HTR-8/SVneo (cell line): ENCODE measurements at places on chromosomes 6 and 20.

GRCh38 chr20:10622657-10623418 is 51.0 kb downstream of the JAG1 start:
- no peak for DNase-seq

DNA sequence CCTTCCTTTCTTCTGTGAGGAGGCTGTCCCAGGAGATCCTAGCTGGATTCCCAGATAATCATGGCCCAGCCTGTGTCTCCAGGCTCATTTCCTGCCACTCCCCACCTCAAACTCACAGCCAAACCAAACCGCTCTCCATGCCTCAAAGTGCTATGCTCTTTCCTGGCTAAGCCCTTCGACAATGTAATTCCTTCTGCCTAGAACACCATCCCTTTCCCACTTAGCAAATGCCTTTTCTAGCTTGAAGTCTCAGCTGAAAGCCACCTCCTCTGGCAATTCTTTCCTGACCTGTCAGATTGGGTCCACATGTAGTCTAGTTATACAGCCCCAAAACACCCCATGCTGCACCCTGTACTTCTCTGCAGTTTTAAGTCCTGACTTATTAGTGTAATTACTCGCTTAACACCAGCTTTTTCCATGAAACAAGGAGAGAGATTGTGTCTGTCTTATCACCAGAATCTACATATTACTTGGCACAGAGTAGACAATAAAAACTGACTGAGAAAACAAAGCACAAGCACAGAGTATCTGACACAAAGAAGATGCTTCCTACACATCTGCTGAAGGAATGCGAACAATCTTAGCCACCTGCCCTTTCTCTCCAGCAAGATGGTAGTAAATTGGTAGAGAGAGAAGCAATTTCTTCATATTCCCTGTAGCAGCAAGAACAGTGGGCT is 5.4 kb downstream of the TRIM26 start:
- DNase-seq: no peak

- no peak for DNase-seq
Observed at GRCh38 chr20:17875981-17876385, 92.6 kb downstream of the SNX5 start.

- peak; percentile 14 for DNase-seq
Observed at GRCh38 chr6:110814102-110815014, 911 bp downstream of the CDK19 start.

DNA sequence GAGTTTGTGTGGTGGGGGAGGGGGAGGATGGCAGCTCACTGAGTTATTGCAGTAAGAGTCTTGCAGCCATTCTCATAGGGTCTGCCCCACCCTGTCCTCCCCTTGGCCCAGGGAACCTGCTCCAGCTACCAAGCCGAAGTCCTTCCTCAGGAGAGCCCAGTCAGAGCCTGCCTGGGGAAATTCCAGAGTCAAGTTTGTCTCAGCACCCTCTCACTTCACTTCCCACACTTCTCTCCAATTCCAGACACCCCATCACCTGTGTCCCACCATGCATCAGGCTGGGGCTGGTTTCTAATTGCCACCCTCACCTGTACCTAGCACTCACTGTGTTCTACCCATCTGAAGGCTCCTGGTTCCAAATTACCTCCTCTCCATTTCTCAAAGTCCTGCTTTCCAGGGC is 10.3 kb upstream of the SLC22A16 start:
- DNase-seq: no peak

DNA sequence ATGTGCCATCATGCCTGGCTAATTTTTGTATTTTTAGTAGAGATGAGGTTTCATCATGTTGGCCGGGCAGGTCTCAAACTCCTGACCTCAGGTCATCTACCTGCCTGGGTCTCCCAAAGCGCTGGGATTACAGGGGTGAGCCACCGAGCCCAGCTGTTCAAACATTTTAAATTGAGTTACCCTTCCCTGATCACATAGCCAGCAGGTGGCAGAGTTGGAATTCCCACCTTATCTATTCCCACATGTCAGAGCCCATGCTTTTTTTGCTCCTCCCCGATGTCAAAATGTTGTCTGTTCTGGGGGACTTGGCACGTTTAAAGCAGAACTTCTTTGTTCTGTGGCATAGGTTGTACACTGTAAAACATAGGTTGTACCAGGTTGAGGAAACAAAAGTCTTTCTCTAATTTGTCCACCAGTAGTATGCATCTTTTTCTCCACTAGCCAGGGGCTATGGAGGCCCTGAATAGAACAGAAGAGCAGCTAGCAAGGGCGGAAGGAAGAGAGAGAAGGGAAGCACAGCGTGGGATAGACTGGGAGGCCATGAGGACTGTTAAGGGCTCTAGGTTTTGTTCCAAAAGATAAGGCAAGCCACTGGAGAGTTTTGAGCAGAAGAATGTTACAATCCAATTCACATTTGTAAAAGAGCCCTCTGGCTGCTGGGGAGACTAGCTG is 7.3 kb upstream of the LBP start:
- no peak for DNase-seq

DNA sequence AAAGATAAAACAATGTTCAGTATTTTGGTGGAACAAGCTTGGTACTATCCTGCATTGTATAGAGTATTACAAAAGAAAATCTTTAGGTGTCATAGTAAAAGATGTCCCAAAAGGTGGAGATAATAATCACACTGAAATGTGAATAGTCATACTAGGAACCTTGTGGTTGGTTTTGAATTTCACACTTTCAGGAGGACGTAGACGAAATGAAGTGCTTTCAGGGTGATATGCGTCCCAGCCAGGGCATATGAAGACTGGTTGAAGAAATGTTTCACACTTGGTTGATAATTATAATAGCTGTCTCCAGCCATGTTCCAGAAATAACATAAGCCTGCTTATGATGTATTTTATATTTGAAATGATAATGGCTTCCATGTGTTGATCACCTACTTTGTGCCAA is 60.4 kb downstream of the SCAND1 start:
- no peak for DNase-seq

DNA sequence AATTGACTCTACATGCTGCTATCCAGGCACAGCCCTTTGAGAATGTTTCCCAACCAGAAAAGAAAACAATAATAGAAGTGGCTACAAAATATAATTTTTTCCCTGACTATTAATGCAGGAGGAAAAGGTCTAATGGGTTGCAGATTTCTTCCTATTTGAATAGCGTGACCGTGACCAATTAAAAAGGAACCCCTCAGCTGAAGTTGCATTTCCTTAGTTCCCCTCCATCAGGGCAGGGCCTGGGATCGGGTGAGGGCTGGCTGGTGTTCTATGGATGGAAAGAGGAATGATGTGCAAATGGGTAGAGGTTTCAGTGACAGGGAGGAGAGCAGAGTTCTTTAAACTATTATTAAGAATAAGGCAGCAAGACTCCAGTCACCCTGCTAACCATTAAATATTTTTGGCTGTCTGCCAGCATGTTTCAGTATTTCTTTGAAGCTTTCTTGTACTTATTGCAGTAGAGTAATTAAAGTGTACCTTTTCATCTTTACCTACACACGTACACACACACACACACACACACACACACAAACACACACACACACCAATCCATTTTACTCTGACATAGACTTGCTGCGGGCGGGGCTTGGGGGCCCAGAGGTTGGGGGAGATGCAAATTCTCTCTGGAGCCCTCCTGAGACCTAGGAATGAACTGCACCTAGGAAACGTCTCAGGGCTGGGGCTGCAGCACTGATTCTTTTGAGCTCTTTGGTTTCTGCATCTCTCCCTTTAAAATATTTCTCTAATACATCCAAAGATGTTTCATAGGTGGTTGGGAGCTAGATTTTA is 154.8 kb upstream of the SLC35B3 start:
- DNase-seq: no peak

GRCh38 chr6:97732045-97732444 is 449.0 kb upstream of the MMS22L start:
- DNase-seq: no peak

GRCh38 chr6:30283761-30284160 is 43.0 kb upstream of the TRIM39 start:
- no peak for DNase-seq

- no peak for DNase-seq
Observed at GRCh38 chr20:10432079-10432478, 1.9 kb downstream of the MKKS start.

- DNase-seq: no peak
Observed at GRCh38 chr6:111898452-111898851, 25.2 kb upstream of the FYN start.
